ENCODE measurements at places on chromosomes 12 and 14.

- DNase-seq: no peak
Observed at GRCh38 chr12:46933947-46934346, 108.2 kb upstream of the SLC38A4 start.

- DNase-seq: no peak
Observed at GRCh38 chr12:115611477-115611876, 666.0 kb downstream of the MED13L start.

- no peak for DNase-seq
Observed at GRCh38 chr12:79448816-79449215, 241.9 kb downstream of the PAWR start.

GRCh38 chr14:89340200-89341181 is 76.5 kb downstream of the FOXN3 start:
- no peak for DNase-seq

DNA sequence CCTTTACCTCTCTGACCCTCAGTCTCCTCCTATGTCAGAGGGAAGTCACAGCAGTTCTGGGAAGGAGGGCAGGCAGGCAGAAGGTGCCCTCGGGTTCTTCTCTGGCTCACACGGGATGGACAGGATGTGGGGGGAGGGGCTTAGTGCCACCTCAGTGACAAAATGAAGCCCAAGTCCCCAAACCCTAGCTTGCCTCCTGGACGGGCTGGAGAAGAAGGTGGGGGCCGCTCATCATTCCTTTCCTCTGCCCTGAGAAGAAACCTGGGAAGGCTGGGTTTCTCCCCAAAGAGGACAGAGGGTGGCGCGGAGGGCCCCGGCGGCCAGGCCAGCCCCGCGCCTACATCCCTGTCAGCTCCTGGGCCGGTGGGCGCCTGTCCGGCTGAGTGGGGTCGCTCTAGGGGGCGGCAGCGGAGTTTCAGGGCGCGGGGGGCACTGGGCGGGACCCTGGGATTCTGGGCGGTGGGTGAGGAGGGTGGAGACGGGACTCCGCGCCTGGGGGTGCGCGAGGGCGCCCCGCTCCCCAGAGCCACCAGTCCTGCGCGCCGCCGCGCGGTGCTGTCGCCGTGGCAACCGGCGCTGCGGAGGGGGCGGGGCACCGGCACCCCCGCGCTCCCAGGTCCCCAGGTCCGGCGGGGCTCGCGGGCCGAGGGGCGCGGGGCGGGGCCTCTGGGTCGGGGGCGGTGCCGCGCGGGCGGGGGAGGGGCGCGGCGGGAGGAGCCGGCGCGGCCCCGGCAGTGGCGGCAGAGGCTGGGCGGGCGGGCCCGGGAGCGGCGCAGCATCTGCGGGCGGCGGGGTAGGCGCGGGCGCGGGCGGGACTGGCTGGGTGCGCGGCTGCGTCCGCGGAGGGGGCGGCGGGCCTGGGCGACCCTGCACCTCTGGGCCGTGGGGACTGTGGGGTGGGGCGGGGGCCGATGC is at the start of gene TMEM121:
Gene TMEM121, plus strand, starts transcription at position 723 of the 915 bp plus-strand sequence. CDS start 2,252 bp downstream, outside the sequence.
- DNase-seq: no peak

GRCh38 chr12:4145990-4146859 is 127.3 kb upstream of the CCND2 start:
- no peak for DNase-seq
